ENCODE measurements at places on chromosomes 1 and 21. TPM values are rescaled to one million over a fixed set of nuclear protein-coding genes. Genes with fewer than 3 reads are reported as not detected.

- no peak for DNase-seq
Measured at GRCh38 chr1:238648751-238649150, 737.6 kb upstream of the CHRM3 start.

DNA sequence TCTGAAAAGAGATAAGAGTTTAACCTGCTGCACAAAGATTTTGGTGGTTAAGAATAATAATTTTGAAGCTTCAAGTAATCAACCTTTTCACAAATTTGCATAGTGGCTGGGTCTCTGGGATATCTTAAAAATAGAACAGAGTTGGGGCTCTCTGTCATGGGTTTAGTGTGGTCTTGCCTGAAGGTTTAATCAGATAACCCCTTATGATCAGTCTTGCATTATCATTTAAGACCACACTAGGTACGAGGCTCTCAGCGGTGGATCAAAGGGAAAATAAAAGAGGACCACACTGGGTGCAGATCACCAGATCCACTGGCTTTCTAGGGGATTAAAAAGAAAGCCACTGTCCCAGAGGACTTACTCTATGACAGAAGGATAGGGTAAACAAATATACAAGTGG is 19.5 kb downstream of the LRRC8C start:
- DNase-seq = no peak

DNA sequence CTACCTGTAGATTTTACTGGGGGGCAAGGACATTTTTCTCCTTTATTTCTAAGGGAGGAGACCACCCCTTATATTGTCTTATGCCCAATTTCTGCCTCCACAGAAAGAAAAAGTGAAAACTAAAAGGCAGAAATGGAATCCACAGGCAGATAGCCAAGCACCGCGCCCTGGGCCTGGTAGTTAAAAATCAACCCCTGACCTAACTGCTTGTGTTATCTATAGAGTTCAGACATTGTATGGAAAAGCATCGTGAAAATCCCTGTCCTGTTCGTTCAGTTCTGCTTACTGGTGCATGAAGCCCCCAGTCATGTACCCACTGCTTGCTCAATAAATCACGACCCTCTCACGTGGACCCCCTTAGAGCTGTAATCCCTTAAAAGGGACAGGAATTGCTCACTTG is 33.7 kb upstream of the IL6R start:
- DNase-seq = no peak

The SPRR2G gene
- not detected for total RNA-seq

The REN gene
- not detected for total RNA-seq

The LRRC8B gene
- total RNA-seq = 14.2 TPM

Measured in pancreas (tissue), 10 donors.